ENCODE measurements at places on chromosomes 7 and 10.

GRCh38 chr7:33946094-33946699 is 40.9 kb downstream of the BMPER start:
- DNase-seq = no peak

GRCh38 chr7:26397332-26397731 is 105.7 kb downstream of the SNX10 start:
- no peak for DNase-seq

GRCh38 chr7:46939089-46939488 is 642.8 kb downstream of the TNS3 start:
- DNase-seq = no peak

GRCh38 chr7:158396301-158396905 is 191.2 kb downstream of the PTPRN2 start:
- no peak for DNase-seq

GRCh38 chr10:3389130-3389529 is 216.5 kb upstream of the PITRM1 start:
- no peak for DNase-seq

DNA sequence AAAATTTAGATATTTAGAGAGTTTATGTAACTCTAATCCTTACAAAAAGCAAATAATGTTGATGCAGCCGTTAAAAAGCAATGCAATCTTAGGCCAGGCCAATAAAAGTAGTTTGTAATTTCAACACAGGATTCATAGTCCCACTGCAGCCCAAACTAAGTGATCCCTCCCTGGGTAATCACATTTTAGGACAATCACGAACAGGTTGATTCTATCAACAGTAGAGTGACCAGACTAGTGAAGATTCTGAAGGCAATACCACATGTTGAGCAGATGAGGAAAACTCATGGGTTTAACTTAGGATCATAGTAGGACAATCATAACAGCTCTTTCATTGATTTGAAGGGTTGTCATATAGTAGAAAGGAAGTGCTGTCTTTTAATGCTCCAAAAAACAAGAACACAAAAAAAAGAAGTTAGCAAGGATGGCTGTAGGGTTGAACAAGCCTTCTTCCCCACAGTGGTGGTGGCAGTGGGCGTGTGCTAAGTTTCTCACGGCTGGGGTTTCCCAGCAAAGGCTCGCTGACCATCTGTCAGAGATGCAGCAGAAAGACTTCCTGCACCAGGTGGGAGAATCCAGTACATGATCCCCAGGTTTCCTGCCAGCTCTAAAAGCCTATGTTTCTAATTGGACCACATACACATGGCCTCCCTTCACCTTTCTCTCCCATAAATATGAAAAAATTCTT is 212.2 kb downstream of the CHRM2 start:
- DNase-seq = no peak

DNA sequence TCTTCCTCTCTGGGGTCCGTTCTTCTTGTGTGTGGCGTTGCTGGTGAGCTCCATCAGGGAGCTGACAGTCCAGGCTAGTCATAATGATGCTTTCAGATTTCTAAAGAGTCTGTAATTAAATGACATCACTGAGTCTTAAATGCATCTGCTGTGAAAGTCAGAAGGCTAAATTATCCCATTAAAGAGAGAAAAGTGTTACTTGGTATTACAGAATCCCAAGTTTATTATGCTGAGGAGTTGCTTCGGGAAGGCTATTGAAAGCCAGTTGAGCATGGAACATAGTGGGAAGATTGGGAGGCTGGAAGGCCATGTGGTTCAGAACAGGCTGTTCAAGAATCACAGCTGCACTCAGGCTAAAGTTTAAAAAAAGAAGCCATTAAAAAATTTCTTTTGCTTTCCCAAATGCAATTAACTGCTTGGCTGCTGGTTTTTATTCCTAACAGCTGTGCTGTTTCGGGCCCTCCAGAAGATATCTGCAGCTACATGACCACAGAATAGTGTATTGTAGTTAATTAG is 342.6 kb upstream of the LRGUK start:
- no peak for DNase-seq

DNA sequence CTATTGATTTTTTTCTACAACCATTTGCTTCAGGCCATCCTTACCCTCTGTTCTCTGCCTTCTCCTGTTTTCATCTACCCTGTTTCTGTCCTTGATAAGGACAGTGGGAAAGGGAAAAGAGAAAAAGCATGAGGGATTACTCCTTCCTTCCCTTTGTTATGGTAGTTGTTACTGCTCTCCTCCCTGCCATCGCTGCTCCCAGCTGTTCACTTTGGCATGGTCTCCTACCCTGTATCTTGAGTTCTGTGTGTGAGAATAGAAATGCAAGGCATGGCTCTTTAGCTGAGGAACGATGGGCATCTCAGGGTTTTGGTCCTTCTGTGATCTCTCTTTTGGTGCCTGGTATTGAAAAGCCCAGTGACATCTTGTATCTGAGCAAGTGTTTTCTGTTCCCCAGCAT is 6.4 kb downstream of the CCSER2 start:
- no peak for DNase-seq

GRCh38 chr7:122298618-122299017 is 5.9 kb downstream of the FEZF1 start:
- no peak for DNase-seq

- no peak for DNase-seq
Measured at GRCh38 chr10:73920089-73920488, 9.2 kb downstream of the PLAU start.

DNA sequence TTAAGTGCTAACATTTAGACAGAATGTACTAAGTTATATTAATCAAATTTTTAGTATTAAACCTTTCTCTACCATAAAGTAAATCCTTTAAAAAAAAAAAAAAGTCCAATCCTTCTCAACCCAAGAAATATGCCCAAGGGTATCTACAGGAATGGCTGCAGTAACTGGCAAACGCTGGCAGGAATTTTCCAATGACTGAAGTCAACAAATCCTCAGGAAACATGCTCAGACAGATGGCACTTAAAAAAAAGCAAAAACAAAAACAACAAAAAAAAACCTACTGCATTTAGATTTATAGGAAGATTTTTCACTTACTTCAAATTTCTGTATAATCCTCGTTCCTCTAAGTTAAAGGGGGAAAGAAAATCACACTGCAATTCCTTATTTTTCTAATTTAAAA is 666 bp downstream of the SVIL start:
- DNase-seq = no peak

DNA sequence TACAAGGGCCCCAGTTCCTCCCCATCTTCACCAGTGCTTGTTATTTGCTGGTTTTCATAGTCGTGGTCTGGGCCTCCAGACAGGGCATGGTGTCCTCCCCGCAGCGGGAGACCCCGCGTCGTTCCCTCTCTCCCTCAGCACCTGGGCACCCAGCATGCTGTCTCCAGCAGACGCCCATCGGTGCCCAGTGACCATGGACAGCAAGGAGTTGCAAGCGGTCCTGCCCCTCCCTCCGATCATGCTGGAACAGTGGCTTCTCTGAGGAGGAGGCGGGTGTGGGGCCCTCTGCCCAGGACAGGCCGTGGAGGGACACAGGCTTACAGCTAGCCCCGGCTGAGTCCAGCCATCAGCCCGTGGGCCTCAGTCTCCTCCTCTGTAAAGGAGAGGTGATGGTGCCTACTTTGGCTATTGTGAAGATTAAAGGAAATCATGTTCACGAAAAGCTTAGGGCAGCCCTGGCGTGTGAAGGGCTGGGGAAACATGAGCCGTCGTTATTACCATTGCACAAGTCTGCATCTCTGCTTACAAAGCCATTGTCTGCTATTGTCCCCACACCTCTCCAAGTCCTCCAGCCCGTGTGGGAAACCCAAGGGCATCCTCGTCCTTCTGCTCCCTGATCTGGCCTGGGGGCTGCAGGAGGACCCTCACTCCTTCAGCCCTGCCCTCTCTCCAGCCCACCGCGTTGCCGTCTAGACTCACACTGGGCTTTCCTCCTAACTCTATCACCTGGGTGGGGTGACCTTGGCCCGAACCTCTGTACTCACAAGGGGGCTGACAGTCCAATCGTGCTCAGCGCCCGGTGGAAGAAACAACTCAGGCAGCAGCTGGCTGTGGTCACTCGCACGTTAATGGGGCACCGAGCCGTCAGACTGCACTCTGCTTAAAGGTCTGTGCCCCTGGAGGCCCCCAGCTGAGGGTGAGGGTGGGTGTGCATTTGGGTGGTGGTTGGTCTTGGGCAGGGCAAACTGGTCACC is 29.9 kb downstream of the EN2 start:
- DNase-seq = no peak

Data from dorsolateral prefrontal cortex (tissue), 122 donors.